ENCODE measurements at places on chromosomes 2 and 18.

GRCh38 chr2:100151310-100151709 lies 8.9 kb upstream of the AFF3 start:
- no peak for DNase-seq

- DNase-seq: peak; percentile 44
These were observed 62.1 kb downstream of the NABP1 start for GRCh38 chr2:191740016-191740419.

DNA sequence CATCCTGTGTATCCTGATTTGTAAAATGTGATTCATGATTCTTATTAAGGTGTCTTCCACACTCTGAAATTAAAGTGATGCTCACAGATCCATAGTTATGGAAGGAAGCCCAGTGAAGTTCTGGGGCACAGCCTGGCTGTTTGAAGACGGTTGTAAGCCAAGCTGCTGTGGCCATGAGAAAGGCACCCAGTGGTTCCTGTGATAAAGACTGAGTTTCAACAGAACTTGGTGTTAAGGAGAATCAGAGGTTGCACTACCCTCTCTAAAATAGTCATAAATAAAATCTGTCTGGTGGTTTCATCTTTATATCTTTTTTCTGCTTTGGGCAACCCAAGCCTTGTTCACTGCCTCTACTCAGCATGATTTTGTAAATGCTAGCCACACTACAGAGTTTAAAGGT lies 32.2 kb upstream of the SPOPL start:
- no peak for DNase-seq

- DNase-seq: no peak
These were observed 66.9 kb upstream of the TRIB2 start for GRCh38 chr2:12649602-12650400.

DNA sequence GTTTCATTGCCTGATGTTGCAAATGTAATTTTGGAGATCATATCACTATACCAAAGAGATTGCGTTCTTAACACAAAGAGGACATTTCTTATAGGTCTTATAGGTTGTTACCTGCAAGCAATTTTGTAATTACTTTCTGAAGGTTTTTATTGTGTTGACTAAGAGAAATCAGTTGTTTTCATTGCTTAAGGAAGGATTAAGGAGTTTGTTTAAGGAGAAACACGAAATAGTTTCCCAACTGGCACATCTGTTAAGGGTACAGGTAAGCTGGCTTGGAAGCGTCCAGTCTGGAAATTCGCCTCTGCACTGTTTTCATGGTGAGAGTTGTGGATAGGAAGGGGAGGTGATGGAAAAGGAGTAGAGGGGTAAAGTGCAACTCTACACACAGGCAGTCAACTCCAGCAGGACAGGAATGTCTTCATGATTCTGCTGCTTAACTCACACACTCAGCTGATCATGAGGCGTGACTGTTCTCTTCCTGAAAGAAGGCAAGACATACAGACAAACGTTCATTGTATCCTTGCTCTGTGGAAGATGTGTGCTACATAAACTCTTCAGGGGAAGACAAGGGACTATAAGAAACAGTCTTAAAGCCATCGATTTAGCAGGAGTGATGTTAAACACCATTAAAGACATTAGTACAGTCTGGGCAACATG lies 61.4 kb upstream of the ACSL3 start:
- no peak for DNase-seq

DNA sequence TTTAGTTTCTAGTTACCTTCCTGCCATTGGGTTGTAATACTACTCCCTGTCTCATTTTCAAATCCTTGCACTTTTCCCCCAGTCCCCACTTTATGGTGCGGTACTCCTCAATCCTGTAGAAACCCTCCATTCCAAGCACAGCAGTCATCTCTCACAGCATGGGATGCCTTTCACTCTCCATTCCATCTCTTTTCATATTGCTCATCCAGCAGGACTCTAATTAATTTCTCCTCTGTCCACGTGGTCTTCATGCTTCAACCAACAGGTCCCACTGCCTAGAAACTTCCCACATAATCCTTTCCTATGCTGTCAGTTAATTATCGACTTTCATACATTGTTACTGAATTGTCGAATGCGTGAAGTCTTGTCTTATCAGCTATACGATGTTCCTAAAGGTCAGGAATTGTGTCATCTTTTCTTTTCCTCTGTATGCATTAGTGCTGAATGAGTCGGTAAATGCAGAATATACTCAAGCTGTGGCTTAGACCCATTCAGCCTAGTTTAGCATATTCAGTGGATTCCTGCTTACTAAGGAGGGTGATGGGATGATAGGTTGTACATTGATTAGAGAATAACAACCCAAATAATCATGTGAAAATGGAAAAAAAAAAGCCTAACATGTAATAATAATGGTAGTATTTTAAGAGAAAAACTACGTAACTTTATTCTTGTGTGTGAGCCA lies 89.7 kb downstream of the CRIM1 start:
- DNase-seq: no peak

DNA sequence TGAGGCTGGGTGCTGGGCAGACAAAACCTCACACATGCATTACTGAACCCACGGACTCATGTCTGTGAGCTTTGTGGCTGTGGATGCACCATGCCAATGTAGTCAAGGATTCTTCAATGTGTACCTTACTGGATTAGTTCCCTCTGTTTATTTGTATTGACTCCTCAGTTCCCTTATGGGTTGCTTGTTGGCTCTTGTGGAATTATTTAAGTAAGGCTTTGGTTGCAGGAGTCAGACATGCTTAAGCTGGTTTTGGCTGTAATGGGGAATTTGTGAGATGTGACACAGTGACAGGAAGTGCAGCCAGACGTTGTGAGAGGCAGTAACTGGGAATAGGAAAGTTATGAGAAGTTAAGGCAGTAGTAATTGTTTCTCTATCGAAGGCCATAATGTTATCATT lies 13.6 kb upstream of the IL1RN start:
- no peak for DNase-seq
